AG04449 (cell line): ENCODE measurements at places on chromosomes 4 and X.

DNA sequence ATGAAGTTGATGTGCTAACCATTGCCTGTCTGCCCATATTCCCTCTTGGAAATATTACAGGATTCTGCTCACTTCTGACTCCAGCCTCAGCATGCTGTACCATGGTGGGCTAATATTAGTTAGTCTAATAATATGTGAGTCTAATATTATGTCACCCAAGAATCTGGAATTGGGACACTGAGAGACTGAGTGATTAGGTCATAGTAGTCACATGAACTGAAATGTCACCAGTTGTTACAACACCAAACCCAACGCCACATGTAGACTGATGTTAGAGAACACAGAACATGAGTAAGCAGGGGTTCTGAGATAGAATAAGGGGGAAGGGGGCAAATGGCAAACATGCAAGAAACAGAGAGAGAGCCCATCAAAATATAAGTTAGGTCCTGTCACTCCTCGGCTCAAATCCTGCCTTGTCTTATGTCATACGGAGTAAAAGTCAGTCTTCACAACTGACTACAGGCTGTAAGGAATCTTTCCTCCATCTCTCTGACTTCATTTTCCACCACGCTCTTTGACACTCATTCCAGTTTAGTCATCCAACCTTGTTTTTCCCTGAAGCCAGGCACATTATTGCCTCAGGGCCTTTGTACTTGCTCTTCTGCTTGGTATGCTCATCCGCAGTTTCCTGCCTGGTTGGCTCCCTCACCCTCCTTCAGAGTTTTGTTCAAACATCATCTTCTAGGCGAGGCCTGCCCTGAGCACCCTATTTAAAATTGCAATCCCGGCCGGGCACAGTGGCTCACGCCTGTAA lies 9.6 kb upstream of the SLAIN2 start:
- no peak for DNase-seq

DNA sequence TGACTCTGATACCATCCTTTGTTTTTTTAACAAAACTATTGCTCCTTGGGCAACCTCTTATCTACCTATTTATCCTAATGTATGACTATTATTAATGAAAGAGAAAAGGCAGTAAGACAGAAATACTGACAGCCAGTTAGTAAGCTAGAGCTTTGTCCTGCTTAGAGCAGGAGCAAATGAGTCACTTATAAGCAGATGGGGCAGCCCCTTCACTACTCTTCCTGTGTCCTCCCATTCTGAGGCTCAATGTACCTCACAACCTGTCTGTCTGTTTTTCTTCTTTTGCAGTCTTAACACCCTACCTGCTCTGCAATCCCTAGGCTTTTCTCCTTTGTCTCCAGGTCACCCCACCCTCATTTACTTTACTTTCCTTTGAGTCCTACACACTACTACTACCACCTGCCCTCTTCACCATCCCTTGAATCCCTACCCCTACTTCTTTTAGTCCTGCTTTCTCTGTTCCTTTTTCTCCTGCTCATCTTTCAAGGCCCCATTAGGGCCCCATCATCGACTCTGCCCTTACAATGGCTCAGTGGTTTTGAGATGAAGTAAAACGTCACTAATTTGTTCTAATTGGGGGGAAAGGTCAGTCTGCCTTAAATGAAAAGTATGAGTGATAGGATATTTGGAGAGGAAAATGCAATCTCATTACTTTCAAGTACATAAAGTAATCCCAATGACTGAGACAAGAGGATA lies 294.3 kb downstream of the GUCY2F start:
- DNase-seq, result no peak

DNA sequence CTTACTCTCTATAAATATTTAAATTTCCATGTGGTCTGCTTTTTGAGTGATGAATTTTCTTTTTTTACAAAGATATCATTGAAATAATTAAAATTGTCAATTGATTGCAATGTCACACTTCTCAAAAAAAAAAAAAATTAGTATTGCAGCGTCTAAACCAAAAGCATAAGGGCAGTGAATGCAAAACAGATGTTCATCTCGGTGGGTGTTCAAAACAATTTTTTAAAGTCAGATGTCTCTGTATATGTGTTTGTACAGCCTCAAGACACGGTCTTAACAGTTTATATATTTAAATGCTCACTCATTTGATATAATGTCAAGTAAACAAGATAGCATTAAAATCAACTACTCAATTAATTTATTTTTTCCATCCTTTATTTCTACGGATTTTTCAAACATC lies 52.3 kb downstream of the PALLD start:
- no peak for DNase-seq

DNA sequence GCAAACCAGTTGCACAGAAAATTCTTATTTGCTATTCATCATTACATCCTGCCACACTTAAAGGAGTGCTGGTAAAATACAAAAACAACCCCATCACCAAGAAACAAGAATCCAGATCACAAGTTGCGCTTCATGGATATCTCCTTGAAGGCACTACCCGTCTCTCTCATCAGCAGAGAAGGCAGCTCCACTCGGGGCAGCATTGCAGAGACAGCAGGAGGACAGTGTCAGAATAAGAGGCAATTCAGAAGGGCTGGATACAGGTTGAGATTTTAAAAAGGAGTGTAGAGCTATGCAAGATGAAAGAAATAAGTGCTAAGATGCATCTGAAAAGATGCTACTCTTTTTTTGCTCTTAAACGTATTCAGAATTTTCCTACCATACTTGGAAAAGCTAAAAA lies 71.4 kb downstream of the LDB2 start:
- no peak for DNase-seq

DNA sequence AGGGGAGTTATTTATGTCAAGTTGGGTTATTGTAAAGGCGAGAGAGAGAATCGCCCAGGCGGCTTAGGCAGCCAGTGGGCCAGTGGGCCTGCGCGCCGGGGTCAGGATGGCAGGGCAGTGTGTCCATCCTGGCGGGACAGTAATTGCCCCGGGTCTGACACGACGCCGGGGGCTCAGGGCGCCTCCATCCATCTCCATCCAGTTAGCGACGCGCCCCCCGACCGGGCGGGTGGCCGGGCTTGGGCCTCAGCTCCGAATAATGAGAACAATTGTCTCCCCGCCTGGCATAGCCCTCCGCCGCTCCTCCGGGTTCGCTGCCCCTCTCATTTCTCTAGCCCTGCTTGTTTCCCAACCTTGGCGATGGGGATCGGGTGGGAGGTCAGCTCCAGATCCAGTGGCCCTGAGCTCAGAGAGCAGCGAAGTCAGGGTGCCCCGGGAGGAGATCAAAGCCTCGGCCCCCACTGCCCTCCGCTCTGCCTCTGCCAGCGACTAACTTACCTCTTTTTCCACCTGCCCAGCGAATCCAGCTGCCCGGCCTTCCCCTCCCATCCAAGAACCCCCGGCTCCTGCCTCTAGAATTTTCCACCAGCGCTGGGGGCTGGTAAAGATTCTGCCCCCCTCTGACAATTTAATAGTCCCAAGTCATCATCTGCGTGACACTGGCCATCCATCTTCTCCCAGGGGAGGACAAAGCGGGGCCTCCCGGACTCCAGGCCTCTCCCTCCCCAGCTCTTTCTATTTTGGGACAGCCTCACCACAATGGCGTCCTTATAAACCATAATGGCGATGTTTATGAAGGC lies 56.9 kb upstream of the TMEM33 start:
- DNase-seq, result no peak

DNA sequence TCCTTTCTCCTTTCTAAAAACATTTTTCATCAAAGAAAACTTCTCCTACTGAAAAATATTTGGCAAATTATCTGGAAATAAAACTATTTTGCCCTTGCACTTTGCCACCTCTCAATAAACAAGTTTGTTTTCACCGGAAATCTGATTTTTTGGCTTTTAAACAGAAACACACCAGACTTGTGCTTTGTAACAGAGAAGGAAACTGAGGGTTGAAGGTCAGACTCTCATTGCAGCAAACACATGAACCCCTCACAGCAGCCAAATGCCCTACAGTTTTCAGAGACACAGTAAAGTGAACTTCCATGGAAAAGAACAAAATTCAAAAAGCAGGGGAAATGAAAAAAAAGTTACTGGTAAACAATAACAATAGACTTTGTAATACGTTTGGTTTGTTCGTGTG lies 95.6 kb upstream of the WDR17 start:
- DNase-seq, result no peak

GRCh38 chr4:122827258-122827878 lies 737 bp downstream of the FGF2 start:
- DNase-seq, result no peak

DNA sequence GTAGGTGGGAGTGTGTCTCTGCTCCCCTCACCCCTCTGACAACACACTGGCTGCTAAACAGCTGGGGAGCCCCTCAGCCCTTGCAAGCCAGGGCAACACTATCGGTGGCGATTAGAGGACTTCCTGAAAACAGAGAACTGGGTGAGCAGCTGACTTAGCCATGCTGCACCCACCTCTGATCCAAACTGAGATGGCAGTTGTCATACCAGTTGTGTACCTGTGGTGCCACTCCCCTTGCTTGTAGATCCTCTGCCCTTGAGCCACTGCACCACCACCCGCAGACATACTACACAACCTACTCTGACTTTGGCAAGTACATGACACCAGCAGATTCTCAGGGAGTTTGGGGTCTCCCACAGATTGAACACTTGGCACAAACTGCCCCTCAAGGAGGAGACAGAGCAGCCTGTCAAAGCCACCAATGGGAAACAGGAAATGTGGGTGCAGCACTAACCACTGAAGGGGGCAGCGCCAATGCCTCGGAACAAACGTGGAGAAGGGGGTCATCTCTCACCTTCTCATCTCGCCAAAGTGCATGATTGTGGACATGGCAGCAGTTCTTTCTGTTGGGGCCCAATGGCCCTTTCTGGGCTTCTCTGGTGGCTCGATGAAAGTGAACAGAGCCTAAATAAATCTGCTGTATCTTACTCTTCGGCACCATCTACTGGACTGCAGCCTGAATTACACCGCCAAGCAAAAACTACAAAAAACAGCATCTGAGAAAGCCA lies 119.8 kb downstream of the NEK1 start:
- DNase-seq, result no peak

- DNase-seq, result peak; percentile 62
These were observed 22.6 kb downstream of the WDR1 start for GRCh38 chr4:10093801-10094552.

DNA sequence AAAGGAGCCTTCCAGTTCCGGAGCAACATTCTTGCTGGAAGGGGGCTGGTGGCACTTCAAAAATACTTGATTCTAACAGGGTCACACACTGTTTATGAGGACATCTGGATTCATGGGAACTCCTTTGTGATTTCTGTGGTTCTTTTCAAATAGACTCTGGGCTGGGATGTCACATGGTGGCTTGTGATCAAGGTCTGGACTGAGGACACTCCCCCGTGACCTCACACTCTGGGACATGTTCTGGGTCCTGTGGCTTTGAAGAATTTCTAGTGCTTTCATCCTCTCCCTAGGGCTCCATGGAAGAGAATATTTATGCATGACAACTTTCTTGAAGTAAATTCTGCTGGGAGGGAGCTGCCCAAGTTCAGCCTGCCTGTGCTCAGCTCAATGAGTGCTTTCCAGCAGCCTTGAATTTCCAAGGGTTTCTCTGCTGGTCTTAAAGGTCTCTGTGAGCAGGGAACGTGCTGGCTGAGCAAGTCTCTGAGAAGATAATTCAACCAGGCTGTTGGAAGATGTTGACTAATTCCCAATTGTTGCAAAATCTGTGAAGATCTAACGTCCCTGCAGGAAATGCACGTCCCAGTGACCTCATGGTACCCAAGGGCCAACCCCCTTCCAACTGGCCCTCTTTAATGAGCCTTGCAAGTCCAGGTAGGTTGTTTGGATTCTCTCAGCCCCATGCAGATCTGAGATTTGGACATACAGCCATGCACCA lies 36.3 kb downstream of the GPR143 start:
- DNase-seq, result no peak
